ENCODE measurements at places on chromosomes 4 and X.

GRCh38 chr4:5218376-5219069 lies 167.2 kb downstream of the STK32B start:
- DNase-seq = no peak

DNA sequence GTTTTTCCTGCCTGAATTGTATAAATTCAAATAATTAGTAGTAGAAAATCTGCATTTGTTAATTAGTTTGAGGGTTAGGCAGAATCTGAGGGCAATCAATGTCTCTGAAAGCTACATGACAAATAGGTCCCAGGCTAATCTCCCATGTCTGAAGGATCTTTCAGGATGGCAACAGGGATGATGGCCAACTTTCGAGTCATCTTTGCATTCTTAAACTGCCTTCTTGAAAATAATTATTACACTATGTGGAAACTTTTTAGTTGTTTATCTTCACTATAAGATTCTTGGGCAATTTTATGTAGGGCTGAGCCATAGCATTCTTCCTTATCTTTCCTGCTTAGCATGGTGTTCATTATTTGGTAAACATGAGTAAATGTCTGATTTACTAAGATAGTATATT lies 490.3 kb upstream of the EPHA5 start:
- no peak for DNase-seq

DNA sequence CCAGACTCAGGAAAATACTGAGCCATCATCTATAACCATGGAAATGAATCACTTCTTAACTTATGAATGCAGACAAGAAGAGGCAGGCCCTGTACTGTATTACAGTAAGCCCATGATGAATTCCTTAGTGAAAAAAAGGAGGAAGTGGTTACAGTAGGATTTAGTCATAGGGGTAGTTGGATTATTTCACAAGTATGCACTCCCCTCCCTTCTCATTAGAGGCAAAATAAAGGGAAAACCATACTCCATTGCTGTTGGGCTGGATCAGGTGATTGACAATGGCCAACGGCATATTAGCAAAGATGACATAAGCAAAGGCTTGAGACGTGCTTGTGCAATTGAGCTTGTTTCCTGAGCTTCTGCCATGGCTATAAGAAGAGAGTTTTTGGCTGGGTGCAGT lies 181.1 kb upstream of the PRPS2 start:
- no peak for DNase-seq

DNA sequence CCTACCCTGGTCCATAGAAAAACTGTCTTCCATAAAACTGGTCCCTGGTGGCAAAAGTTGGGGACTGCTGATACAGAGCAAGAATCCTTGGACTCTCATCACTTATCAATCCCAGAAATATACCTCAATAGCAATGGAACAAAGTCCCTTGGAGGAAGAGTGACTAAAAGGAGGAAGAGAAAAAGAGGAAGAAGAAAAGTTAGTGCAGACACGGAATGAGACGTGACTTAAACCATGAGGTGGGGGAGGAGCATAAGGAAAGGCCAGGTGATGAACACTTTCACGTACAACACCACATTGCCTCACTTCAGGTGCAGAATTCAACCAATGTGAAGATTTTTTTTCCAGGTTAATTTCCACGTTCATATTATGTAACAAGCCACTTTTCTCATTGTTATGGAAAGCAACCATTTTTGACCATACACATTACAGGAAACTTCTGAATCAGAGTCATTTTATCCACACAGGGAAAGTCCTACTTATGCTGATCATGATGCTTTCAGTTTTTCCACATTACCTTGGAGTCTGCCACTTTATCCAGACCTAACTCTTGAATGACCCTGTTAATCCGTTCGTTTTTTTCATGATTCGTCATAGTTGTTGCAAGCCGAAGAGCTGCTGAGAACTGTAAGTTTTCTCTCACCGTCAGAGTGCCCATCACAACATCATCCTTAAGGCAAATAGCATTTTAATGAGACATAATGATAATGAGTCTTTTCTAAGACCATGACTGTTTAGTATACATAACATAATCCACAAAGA lies 27.7 kb downstream of the ABCG2 start:
- DNase-seq = no peak

DNA sequence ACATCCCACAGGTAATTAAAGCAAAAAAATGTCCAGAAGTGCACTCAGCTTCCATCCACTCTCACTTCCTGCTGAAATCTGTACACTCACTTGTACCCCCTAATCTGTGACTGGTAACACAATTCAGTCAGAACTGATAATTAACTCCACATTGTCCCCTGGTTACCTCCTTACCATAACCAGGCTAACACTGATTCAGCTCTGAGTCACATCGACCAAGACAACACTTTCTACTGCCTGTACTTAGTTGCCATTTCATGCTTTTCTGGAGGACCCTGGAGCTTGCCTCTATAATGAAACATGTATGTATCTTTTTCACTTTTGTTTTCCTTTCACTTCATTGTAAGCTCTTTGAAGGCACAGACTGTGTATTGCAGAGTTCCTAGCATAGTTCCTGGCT lies 130.9 kb upstream of the GABRG1 start:
- DNase-seq = no peak

DNA sequence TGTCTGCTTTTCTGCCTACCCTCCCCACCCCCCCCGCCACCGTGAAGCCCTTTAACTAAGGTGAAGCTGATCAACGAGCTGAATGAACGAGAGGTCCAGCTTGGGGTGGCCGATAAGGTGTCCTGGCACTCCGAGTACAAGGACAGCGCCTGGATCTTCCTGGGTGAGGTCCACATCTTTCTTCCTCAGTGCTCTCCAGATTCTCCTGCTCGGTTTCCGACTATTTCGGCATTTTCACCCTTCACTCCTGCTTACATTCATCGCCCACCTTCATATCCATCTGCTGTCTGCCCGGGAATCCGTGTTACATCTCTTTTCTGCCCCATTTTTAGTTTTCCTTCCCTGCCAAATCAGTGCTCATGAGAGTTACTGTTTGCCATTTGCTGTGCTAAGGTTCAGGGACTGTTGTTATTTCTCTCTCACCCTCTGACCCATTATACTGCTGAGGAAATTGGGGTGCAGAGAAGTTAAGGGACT lies 459 bp downstream of the RBMX2 start:
- no peak for DNase-seq

GRCh38 chr4:165288639-165289422 lies 38.6 kb upstream of the MSMO1 start:
- DNase-seq = peak; percentile 36

DNA sequence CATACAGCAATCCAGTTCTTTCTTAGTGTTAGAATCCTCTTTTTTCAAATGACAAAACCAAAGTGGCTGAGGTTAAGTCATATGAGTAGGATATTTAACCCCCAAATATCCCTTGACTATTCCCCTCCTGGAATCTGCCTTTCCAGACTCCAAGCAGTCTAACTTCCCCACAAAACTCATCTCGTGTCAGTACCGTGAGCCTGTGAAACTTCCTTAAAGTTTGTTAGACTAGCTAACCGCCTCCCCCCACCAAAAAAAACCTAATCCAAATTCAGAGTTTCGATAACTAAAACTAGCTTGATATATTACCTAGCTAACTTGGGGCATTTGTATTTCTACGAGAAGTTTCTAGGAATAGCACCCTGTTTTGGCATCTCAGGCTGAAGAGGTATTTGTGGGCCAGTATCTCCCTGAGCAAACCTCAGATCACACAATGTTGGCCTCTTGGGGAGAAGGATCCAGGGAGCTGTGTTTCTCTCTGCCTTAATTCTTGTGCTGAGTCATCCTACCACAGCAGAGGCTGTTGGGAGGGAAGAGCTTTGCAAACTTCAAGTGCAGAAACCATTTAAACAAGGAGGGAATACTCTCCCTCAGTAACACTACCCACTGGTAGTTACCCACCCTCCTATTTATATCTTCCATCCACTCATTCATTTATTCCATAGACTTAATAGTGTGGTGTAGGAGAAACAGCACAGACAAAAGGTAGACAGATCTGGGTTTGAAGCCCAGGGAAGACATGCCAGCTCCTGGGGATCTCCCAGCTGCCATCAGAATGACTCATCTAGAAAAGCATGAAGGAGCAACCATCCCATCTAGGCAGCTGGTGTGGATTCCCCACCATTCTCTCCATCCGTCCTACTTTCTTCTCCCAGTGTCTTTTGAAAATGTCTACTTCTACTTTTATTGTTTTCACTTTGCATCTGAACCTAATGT lies 39.3 kb upstream of the TXK start:
- DNase-seq = peak; percentile 54

GRCh38 chr4:70059149-70059548 lies 8.9 kb downstream of the HTN1 start:
- DNase-seq = no peak

DNA sequence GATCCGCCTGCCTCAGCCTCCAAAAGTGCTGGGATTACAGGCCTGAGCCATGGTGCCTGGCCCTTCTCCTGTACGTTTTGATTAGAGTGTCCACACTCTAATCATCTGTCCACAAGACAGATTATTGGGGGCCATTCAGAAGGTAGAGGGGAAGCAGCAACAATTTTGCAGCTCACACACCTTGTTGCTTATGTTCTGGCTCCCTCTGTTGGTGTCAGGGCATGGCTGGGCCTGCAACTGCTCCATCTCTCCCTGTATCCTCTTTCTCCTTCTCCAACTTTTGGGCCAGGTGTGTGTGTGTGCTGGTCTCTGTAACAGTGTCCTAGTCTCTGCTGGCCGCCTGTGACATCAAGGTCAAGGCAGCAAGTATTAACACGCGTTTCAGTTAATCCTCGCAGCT lies 125.5 kb upstream of the MBNL3 start:
- no peak for DNase-seq

DNA sequence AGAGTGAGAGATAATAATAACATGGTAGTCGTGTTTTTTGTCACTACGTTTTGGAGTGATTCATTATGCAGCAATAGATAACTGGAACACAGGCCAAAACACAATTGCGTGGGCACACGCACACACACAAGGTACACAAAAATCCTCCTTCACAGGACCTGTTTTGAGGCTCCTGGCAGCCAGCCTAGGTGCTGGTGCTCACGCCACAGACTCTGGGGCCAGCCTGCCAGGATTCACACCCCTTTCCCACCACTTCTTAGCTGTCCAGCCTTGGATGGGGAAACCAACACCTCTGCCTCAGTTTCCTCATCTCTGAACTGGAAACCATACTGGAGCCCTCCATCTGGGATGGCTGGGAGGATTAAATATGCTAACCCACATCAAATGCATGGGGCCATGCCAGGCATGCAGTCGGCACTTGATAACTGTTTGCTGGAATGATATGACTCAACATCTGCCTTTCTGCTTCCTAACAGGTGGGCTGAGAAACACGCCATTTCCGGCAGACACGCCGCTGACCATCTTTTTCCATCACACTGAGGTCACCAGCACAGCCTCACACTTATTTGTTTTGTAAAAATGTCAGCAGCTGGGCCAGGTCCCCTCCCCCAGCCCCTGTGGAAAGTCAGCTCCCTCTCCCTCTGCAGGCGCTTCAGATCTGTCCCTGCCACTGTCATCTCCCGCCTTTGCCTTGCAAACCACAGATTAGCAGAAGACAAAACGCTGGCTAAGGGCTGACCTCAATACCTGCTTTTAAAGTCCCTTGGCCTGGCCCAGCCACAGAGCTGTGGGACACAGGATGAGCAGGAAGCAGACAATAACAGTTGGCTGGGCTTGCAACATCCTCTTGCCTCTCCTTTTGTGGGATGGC lies 237.5 kb downstream of the BCOR start:
- peak; percentile 94 for DNase-seq

GRCh38 chr4:6230502-6230785 lies 30.1 kb upstream of the JAKMIP1 start:
- DNase-seq = no peak

- peak; percentile 67 for DNase-seq
Observed at GRCh38 chr4:168796362-168797106, 213.5 kb downstream of the CBR4 start.

GRCh38 chr4:76856243-76857073 lies 41.5 kb downstream of the SOWAHB start:
- no peak for DNase-seq

DNA sequence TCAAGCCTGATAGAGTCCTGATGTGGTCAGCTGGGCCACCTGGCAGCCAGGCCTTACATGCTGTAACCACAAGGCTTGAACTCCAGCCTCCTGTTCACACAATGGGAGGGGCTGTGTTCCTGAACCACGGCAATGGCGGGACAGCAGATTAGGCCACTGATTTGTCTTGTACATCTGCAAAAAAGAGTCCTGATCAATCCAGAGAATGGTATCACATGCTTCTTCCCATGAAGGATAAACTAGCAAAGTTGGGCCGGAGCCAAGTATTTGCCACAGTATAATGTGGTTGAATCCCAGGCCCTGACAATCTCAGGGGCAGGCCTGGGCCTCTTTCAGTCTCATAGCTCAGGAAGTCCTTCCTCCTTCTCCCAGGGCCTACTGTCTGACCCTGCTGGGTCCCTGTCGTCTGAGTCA lies 2182.5 kb upstream of the AGA start:
- no peak for DNase-seq

- DNase-seq = no peak
Observed at GRCh38 chr4:89290727-89291516, 16.7 kb downstream of the GPRIN3 start.

- no peak for DNase-seq
Observed at GRCh38 chrX:97168646-97169045, 284.9 kb downstream of the RPA4 start.

- peak; percentile 19 for DNase-seq
Observed at GRCh38 chr4:183830438-183830985, 74.6 kb upstream of the STOX2 start.

- no peak for DNase-seq
Observed at GRCh38 chr4:172709376-172709775, 459.2 kb upstream of the GALNT7 start.

- no peak for DNase-seq
Observed at GRCh38 chr4:99215521-99215920, 3.5 kb downstream of the ADH6 start.

GRCh38 chr4:168815379-168816345 lies 194.4 kb downstream of the CBR4 start:
- DNase-seq = peak; percentile 30

DNA sequence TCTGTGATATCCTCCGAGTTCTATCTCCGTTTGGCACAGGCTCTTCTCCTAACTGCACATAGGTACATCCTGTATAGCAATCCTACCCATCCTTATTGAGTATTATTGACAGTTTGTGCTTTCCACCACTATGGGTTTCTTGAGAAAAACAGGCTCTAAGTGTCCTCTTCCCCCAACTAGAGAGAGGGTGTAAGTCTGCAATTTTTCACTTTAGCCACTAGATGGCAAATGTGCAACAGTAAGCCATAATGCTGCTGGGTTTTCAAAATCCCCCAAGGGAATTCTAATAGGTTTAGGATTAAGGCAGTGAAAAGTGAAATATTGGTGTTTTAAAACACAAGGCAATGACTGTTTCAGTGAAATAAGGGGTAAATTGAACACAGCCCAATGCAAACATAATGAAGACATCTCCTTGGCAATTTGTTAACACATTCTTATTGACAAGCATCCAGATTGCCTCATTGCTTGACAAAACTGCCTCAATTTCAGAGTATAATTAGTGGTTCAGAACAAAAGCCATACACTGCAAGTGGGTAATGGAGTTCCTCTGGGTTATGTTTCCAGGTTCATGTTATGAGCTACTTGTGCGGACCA lies 239.0 kb upstream of the HTR2C start:
- peak; percentile 31 for DNase-seq

DNA sequence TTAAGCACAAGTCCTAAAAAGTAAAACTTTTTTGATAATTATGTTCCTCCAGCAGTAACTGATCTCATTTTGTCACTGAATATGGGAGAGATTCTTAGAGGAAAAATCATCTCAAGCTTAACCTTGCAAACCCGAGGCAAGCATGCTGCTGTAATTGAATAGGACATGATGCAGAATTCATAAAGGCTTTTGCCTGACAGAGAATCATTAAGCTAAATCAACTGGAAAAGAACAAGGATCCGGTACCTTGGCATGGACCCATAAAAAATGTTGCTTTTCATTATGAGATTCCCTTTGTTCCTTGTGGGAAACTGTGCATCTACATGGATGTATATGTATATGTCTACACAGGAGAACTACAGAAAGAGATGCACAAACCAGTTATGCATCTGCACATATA lies 149.1 kb downstream of the PAPSS1 start:
- no peak for DNase-seq
